ENCODE measurements at places on chromosomes 3 and 15.

DNA sequence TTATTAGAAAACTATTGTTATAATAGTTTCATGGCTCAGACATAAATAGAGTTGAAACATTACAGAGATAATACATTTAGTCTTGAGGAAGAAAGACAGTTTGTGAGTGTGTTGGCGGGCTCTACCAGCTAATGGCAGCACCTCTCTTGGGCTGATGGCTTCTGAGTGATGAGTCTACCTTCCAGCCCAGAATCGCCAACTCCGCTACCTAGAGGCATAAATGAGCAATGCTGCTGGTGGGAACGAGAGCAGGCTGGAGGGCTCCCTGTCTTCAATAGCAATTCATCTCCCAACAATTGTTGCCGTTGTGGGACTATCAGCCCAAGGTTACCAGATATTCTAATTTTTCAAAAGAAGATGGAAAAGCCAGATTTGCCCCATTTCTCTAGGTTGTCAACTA is 388.7 kb downstream of the FOXP1 start:
- H3K4me3 ChIP-seq: no peak overlapping the region
- H3K36me3 ChIP-seq: peaks cover 14% of the 10 kb centered on the region
- peaks cover 29% of the 10 kb centered on the region for H3K4me1 ChIP-seq

GRCh38 chr15:57213862-57214261 is 162.4 kb upstream of the CGNL1 start:
- H3K27me3 ChIP-seq: peaks cover 2% of the 10 kb centered on the region
- H3K36me3 ChIP-seq: no peaks in the 10 kb centered on the region
- H3K4me1 ChIP-seq: peaks cover 5% of the 10 kb centered on the region

DNA sequence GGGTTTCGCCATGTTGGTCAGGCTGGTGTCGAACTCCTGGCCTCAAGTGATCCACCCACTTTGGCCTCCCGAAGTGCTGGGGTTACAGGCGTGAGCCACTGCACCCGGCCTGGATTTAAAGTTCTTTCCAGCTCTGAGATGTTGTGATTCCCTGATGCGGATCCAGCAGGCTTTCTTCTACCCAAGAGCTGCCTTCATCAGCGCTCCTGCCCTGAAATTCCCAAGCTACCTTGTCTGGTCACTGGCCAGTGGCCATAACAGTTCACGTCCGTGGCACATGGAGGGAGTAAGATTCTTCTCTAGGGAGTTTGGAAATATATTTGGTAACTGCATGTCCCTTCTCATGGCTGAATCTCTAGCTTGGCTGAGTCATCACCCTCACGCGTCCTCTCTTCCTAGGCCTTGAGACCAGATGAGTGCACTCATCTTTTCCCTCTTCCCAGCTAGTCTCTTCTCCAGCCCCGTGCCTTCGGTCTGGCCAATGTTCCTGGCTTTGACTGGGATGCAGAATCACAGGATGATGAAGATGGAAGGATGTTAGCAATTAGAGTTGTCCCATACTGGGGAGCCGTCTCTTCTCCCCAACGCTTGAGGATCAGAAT is 29.8 kb upstream of the APOD start:
- H3K27me3 ChIP-seq: no peaks in the 10 kb centered on the region
- H3K36me3 ChIP-seq: peaks cover 18% of the 10 kb centered on the region

DNA sequence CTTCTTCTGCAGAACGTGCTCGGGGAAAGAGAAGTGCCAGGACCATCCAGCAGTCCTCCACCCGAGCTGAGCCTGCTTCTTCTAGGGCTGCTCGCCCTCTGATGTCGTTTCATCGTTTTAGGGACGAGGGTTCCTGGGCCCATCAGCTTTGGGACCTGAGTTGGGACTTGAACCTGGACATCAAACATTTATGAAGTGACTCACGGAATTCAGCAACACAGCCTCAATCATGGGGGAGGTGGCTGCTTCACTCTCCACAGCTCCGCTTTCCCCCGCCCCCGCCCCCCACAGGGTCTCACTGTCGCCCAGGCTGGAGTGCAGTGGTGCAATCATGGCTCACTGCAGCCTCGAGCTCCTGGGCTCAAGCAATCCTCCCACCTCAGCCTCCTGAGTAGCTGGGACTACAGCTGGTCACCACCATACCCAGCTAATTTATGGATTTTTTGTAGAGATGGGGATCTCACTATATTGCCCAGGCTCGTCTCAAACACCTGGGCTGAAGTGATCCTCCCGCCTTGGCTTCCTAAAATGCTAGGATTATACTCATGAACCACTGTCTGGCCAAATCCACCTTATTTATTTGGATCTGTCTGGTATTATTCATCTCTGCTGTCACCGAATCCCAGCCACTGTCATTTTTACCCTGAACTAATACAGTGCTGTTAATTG is 725 bp upstream of the SCAMP2 start:
- peaks cover 28% of the 10 kb centered on the region for H3K36me3 ChIP-seq
- peaks cover 3% of the 10 kb centered on the region for H3K27me3 ChIP-seq
- peak overlapping the region; percentile 92 for H3K27ac ChIP-seq
- no peak for DNase-seq

DNA sequence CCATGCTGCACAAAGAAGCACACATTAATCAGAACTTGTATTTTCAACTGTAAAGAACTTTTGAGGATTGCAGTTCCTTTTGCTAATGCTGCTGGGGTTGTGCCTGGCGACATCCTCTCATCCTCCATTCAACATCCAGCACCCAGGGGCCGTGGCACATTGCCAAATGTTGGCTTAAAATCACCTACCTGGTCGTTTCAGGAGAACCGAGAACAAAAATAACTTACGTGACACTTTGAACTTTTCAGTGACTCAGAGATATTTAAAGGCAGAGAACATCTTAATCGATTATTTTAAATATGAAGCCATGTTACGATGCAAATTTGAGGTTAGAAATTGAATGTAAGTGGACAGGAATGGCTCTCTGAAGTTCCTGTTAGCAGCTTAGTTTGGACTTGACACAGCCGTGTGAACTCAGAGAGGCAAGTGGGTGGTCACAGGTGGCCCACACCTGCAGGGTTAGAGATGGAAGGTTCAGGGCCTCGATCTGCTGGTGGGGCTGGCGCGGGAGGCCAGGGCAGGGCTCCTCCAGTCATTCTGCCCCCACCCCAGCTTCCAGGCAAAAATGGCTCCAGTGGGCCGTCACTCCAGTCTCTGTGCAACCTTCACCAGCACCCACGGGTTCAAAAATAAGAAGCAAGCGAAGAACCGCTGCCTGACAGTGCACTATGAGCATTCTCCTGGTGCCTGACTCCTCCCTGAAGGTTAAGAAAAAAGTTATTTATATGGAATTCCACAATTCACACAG is 12.2 kb downstream of the LRRK1 start:
- H3K36me3 ChIP-seq: no peaks in the 10 kb centered on the region
- DNase-seq: no peak
- H3K4me3 ChIP-seq: no peak overlapping the region
- peaks cover 12% of the 10 kb centered on the region for H3K27me3 ChIP-seq
- no peaks in the 10 kb centered on the region for H3K4me1 ChIP-seq
- H3K27ac ChIP-seq: no peak overlapping the region

GRCh38 chr3:65664446-65664845 is 374.3 kb downstream of the MAGI1 start:
- no peaks in the 10 kb centered on the region for H3K36me3 ChIP-seq
- no peak overlapping the region for H3K4me3 ChIP-seq
- no peak for DNase-seq
- no peak overlapping the region for H3K27ac ChIP-seq
- no peaks in the 10 kb centered on the region for H3K27me3 ChIP-seq
- H3K4me1 ChIP-seq: no peaks in the 10 kb centered on the region

- H3K4me3 ChIP-seq: no peak overlapping the region
- H3K4me1 ChIP-seq: no peaks in the 10 kb centered on the region
- H3K27ac ChIP-seq: no peak overlapping the region
- no peak for DNase-seq
- no peaks in the 10 kb centered on the region for H3K27me3 ChIP-seq
- no peaks in the 10 kb centered on the region for H3K36me3 ChIP-seq
These were observed 418.5 kb upstream of the GOLIM4 start for GRCh38 chr3:168514252-168514651.

DNA sequence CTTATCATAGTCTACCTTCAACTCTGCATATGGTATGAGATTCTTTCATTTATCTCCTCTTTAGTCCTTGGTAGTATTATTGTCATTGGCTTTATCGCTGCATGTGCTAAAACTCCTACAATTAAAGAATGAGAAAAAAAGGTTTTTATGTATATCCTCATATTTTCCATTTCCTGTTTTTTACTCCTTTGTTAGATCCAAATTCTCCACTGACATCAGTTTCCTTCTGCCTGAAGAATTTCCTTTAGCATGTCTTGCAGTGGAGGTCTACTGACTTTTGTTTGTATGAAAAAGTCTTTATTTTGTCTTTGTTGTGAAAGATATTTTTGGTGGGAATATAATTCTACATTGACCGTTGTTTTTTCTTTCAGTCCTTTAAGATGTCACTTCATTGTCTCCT is 81.0 kb upstream of the TNIK start:
- DNase-seq: no peak
- H3K36me3 ChIP-seq: peaks cover 1% of the 10 kb centered on the region
- peaks cover 3% of the 10 kb centered on the region for H3K27me3 ChIP-seq
- H3K27ac ChIP-seq: no peak overlapping the region

- no peaks in the 10 kb centered on the region for H3K27me3 ChIP-seq
- peak; percentile 38 for DNase-seq
- H3K36me3 ChIP-seq: peaks cover 15% of the 10 kb centered on the region
- H3K27ac ChIP-seq: peak overlapping the region; percentile 91
- H3K4me1 ChIP-seq: peaks cover 38% of the 10 kb centered on the region
These were observed 25.2 kb downstream of the SNAPC5 start for GRCh38 chr15:66472176-66472999.

DNA sequence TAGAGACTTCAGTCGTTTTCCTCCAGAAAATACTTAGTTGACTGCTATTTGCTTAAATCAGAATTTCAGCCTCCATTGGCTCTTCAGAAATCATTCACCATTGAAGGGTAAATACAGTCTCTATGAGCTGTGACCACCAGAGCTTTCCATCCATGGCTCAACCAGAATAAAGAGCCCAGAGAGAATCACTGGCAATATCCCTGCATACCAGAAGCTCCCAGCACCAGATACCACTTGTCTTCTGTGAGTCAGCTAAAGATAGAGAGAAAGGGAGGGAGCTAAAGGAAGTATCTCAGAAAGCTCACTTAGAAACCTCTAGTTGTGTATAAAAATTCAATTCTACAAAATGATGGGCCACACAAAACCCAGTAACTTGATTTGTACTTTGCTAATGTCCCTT is 115.2 kb upstream of the TMCO5A start:
- no peak for DNase-seq
- no peaks in the 10 kb centered on the region for H3K27me3 ChIP-seq
- no peaks in the 10 kb centered on the region for H3K4me1 ChIP-seq
- no peak overlapping the region for H3K4me3 ChIP-seq

DNA sequence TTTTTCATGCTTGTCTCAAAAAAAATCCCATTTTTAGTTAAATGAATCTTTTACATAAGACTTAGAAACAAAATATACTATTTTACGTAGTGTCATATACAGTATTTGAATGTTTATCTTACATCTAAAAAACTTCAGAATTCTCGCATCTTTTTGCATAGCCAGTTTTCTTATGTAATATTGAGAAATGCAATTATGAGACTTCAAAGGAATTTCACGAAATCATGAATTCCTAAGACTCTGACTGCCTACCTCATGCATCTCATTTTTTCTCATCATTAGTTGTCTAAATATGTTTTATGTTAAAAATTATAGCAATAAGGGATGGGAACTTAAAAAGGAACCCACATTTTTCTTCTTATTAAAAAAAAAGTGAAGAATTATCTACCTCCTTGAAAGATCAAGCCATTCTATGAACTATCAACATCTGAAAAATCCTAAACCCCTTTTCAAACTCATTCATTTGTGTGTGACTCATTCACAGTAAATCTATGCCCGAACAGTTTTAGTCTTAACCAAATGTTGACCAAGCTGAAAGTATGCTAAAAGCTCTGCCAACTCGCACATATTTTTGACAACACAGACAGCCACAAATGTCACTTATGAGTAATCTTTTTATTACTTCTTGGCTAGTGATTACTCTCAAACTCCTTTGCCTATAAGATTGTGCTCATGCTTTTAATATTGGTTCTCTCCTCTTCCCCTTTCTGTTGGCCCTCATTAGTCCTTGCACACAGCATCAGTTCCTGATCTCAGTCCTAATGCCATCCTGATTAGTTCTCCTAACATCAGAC is 115.9 kb downstream of the DCLK3 start:
- H3K4me3 ChIP-seq: no peak overlapping the region
- no peaks in the 10 kb centered on the region for H3K36me3 ChIP-seq
- peaks cover 2% of the 10 kb centered on the region for H3K27me3 ChIP-seq
- H3K27ac ChIP-seq: no peak overlapping the region
- DNase-seq: no peak
- no peaks in the 10 kb centered on the region for H3K4me1 ChIP-seq

- DNase-seq: peak; percentile 54
- H3K27me3 ChIP-seq: no peaks in the 10 kb centered on the region
- H3K36me3 ChIP-seq: peaks cover 32% of the 10 kb centered on the region
- H3K4me1 ChIP-seq: peaks cover 37% of the 10 kb centered on the region
These were observed 3.1 kb upstream of the BHLHE40 start for GRCh38 chr3:4976109-4976508.

DNA sequence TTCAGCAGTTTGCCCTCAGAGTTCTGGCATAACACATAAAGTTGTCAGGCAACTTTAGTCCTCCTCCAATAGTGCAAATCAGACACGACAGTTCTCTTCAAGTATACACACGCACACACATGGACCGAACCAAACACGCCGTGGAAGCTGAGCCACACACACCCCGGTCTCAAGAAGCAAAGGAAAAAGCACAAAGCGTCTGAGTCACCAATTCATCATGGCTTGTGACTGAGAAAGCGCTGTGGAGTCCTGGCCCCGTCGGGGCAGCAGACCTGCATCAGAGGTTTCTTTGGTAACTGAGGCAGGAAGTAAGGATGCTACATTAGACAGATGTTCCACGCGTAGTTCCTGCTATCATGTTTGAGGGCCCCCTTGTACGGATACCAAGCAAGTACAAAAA is 85.7 kb downstream of the VGLL4 start:
- DNase-seq: no peak
- no peaks in the 10 kb centered on the region for H3K27me3 ChIP-seq
- H3K4me1 ChIP-seq: peaks cover 2% of the 10 kb centered on the region
- H3K4me3 ChIP-seq: no peak overlapping the region
- peaks cover 29% of the 10 kb centered on the region for H3K36me3 ChIP-seq

- H3K4me1 ChIP-seq: no peaks in the 10 kb centered on the region
- H3K4me3 ChIP-seq: no peak overlapping the region
- H3K36me3 ChIP-seq: peaks cover 17% of the 10 kb centered on the region
- no peak for DNase-seq
- no peak overlapping the region for H3K27ac ChIP-seq
- H3K27me3 ChIP-seq: no peaks in the 10 kb centered on the region
These were observed 17.7 kb downstream of the POC1A start for GRCh38 chr3:52136513-52136912.

DNA sequence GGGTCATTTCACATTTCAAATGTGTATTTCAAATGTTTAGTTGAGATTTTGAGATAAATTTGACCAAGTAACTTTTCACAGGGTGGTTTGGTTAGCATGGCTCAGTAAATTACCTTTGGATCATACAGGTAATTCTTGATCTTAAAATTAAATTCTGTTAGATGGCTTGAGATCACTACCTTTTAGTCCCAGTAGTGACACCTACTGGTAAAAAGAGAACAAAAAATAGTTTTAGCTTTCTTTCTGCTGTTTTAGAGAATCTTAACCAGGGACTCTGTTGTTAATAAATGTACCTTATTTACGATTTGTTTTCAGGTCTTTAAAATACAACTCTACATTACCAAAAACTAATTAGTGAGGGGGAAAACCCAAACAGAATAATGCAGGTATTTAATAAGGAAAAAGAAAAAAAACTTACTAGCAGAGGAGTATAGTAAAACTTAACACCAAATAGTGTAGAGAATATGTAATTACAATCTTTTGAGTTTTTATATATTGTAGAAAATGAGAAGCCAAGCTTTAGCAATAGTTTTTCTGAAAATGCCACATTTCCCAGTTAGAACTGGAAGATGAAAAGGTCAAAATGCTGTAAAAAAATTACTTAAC is 620.3 kb upstream of the AGTR1 start:
- no peaks in the 10 kb centered on the region for H3K4me1 ChIP-seq
- H3K4me3 ChIP-seq: no peak overlapping the region
- no peak for DNase-seq
- H3K36me3 ChIP-seq: no peaks in the 10 kb centered on the region
- H3K27ac ChIP-seq: no peak overlapping the region
